ENCODE measurements at places on chromosomes 11 and 22.

GRCh38 chr11:37967635-37968034 lies 1369.6 kb upstream of the RAG2 start:
- no peak for DNase-seq

DNA sequence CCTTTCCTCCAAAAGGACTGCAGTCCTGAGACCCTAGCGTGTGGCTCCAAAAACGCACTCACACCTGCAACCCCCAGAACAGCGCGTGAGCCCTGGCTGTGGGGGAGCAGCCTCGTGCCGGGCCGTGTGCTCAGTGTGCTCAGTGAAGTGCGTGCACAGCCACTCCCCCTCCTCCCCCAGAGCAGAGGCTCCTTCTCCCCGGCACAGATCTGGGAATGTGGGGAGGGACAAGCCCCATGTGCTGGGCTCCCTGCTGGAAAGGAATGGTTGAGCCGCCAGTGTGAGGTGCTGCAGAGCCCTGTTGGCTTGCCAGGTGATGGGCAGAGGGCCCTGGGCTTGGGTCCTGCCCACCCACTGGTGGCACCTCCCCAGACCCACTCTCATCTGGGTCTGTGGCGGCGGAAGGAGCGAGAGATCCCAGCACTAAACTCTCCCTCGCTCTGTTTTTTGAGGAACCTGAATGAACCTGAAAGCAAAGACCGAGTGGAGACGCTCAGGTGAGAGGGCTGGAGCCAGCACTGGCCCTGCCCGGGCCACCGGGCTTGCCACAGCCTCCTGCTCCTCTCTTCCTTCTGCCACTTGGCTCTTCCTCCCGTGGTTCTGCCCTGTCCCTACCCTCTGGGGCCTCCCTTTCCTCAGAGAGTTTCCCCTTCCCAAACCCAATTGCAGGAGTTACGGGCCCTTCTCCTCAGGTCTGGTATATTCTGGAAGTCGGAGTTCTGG lies 9.0 kb downstream of the RCOR2 start:
- DNase-seq, result no peak

- DNase-seq, result no peak
These were observed 174.2 kb upstream of the ZBED5 start for GRCh38 chr11:11032066-11032465.

- DNase-seq, result no peak
These were observed 132.4 kb downstream of the TENM4 start for GRCh38 chr11:79308429-79308828.

DNA sequence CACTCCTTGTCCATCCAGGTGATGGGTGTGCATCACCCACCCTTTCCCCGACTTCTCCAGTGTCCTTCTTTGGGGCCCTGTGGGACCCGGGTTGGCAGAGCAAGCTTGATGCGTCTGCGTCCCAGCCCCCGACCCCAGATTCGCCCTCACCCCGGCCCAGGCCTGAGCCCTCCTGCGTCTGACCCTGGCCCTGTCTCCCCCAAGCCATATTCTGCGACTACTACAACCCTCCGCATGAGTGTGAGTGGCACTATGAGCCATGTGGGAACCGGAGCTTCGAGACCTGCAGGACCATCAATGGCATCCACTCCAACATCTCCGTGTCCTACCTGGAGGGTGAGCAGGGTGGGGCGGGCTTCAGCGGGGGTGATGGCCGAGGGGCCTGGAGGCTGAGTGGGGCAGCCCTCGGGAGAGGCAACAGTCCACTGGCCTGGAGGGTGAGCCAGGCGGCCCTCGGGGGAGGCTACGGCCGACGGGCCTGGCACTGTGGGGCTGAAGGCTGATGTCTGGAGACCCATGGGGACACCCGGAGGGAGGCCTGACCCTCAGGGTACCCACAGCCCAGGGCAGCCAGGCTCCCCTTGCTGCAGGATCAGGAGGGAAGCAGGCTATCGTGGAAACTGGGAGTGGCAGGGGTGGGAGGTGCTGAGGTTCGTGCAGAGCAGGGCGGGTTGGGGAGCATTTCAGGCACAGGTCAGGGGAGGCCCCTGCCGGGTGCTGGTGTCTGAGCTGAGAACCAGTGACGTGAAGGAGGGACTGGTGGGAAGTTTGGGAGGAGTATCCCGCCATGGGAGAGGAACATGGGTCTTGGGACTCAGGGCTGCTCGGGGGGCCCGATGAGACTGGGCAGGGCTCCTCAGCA lies 15.3 kb downstream of the MUC2 start:
- DNase-seq, result no peak

- DNase-seq, result no peak
These were observed 69.0 kb downstream of the LARGE1 start for GRCh38 chr22:33851240-33851639.

DNA sequence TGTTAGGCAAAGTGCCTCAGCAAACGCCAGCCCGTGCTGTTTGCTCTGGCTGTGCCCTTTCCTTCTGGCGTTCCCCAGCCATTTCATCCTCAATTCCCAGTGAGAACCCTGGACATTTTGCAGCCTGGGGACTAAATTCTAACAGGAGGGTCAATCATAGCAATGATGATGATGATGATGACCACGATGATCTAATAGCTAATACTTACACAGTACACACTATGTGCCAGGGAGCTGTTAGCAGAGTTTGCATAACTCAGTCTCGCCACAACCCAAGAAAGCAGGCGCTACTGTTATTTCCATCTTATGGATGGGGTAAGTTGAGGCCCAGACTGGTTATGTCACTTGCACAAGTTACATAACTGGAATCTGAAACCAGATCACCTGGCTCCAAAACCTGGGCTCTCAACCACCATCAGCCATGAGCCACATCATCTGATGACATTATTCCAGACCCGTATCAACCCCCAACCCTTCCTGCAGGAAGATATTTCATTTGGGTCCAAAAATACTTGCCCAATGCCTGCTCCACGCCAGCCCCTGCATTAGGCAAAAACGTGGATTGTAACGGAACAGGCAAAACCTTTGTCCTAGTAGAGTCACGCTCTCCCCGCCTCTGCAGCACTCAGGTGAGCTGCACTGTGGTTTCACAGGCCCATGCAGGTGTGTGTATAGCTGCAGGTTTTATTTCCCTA lies 132.6 kb upstream of the SERPIND1 start:
- DNase-seq, result no peak

- DNase-seq, result no peak
These were observed 13.1 kb upstream of the LYVE1 start for GRCh38 chr11:10581481-10582019.

DNA sequence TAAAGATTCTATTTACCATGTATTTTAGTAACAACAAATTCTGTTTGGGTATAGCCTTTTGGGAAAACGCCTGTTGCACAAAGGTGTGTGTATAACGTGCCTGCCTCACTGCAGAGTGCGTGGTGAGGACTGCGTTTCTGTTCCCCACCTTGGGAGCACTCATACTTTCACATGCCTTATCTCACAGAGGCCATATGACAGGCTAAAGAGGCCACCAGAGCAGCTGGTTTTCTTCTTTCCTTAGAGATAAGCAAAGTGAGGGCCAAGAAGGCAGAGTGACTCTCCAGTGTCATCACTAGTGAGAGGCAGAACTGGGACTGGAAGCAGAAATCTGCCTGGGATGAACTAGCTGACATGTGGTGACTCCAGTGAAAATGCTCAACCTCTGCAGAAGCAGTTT lies 369.2 kb upstream of the NARS2 start:
- DNase-seq, result no peak

DNA sequence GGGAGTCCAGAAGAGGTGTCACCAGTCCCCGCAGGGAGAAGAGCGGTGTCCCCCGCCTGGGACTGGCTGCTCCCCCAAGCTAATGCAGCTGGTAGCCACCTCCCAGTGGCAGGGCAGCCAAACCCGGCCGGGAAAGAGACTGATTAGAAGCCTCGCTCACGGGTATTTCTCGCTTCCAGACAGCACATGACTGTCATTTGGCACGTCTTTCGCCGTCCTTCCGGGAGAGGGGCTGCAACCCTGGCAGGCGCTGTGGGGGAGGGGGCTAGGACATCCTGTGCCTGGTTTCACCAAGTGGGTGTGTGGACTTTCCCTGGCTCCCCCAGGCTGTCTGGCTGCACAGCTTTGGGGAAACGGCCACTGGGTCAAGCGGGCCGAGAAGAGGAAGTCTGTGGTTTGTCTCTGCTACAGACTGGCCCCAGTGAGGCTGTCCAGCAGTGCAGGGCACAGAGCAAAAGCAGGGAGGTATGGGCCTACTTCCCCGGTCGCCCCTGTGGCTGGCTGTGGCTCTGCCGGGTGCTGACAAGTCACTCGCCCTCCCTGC lies 3.8 kb downstream of the CD81 start:
- DNase-seq, result no peak

- DNase-seq, result no peak
These were observed 129.4 kb downstream of the CCDC34 start for GRCh38 chr11:27233654-27234042.

GRCh38 chr11:32244453-32244852 lies 153.6 kb downstream of the RCN1 start:
- no peak for DNase-seq

DNA sequence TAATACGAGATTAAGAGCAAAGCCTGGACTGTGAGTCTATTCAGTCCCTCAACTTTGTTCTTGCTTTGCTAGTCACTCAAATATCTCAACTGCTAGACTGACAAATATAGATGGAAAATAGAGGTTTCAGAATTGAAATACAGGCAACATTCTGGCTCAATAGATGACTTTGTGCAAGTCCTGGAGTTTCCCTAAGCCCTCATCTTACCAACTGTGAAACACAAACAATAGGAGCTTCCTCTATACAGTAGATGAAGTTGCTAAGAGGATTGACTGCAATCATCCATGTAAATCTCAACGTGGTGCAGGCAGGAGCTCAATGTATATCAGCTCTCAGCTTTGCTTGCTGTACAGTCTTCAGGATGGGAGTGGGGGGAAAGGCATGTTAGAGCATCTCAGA lies 6.2 kb upstream of the MPEG1 start:
- no peak for DNase-seq

GRCh38 chr11:88414981-88415413 lies 77.5 kb upstream of the CTSC start:
- DNase-seq, result no peak

DNA sequence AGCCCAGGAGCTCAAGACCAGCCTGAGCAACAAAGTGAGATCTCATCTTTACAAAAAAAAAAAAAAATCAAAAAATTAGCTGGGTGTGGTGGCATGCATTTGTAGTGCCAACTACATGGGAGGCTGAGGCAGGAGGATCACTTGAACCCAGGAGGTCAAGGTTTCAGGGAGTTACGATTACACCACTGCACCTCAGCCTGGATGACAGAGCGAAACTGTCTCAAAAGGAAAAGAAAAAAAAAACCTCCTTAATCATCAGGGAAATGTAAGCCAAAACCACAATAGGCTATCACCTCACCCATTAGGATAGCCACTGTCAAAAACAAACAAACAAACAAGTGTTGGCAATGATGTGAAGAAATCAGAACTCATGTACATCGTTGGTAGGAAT lies 13.4 kb downstream of the DGCR2 start:
- no peak for DNase-seq

DNA sequence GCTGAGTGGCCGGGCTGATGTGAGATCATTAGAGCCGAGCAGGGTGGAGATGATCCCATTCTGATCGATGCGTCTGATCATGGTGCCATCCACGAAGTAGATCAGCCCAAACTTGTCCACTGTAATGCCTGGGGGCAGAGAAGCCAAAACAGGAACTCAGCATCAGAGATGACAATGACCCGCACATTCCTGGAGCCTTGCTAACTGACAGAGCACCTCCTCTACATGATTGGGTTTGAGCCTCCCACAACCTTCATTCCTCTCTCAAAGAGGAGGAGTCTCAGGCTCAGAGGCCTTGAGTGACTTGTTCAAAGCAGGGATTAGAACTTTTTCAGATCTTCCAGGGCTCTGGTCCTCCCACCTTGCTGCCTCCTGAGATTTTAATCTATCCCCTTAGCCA lies 133.7 kb upstream of the NARS2 start:
- DNase-seq, result no peak

DNA sequence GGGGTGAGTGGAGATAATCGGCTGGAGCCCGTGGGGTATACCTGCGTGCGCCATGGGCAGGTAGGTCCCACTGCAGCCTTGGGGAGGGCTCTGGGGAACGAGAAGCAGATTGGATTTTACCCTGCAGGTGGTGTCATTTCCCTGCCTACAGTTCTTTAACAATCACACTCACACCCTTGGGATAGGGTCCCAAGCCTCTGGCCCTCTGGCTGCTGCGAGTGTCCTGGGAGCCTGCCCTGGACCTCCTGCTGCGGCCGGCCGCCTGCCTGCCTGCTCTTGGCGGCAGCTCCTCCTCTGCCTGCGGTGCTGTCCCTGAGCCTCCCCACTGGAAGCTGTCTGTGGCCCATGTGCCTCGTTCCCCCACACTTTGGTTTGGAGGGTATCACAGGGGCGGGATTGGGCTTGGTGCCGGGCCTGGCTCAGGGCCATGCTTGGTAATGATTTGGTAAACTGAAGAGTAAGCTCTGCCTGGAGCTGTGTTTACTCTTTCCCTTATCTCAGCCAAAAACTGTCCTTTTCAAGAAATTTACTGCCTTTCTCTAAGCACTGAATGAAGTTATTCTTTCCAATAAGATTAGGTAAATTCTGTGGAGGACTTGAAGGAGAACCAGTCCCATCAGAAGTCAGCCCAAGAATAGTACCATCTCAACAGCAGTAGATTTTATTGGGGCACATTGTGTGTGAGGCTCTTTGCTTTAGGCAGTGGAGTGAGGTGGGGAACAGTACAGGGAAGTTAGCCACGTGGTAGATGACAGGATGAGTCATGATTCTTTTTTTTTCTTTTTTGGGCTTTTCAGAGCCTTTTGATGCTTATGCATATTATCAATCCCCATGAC lies 53.7 kb downstream of the TBC1D22A start:
- no peak for DNase-seq

DNA sequence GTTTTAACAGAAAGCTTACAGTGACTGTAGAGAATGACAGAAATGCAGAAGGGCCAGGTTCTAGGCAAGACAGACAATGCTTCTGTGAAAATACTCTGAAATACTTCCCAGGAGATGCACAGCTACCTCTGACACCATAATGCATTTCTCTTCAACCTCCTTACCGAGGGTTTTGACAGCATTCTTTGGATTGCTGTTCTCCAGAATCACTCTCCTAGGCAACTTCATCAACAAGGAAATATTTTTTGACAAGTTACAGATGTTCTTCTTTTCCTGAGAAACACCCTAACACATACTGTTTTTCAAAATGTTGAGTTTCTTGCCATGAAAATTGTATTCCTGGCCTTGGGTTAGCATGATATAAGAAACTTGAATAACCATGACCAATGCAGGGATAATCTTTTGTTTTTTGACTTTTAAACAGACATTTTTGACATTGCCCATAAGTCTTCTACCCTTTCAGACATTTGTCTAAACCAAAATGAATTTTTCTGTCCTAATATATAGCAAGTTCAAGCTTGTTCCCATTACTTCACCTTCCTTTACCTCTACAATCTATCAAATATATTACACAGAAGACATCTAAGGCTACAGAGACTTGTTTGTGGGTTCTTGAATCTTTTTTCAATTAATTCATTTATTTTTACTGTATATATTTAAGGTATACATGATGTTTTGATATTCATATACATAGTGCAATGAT lies 108.1 kb downstream of the CCDC34 start:
- no peak for DNase-seq

GRCh38 chr11:46369458-46370152 lies 11.9 kb upstream of the MDK start:
- no peak for DNase-seq

DNA sequence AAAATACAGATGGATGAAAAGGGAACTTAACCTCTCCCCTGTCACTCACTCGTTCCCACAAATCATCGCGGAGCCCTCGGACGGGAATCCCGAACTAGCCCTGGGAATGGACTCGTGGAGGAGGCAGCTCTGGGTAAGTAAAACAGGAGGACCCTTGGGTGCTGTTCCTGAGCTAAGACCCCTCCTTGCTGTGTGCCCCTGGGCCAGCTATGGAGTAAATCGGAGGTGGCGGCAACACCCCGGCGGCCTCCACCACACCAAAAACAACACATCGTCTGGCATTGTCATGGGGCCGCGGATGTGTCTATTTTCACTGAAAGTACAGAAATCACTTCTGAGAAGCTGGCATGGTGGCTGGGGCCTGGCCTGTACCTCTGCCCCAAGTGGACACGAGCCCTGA lies 12.1 kb downstream of the CPT1A start:
- DNase-seq, result no peak

Data from stimulated activated CD4-positive, alpha-beta T cell treated with anti-CD3 and anti-CD28 coated beads, Interleukin-12 subunit alpha, Interleukin-12 subunit beta, amount 100 ng/mL, for 24 hours (primary cell).